ENCODE measurements at places on chromosomes 13 and 19.

DNA sequence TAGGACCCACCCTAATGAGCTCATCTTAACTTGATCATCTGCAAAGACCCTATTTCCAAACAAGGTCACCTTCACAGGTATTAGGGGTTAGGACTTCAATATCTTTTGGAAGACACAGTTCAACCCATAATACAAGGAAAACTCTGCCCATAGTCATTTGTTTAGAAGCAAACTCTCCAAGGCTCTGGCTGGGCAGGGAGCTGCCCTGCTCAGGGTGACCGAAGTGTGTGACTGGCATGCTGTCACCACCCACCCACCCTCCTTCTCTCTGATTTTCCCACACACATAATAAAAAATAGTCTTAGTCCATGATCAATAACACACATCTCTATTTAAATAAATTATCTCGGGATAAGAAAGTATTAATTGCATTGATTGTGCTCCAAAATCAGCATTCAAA, 161.1 kb downstream of the KCTD15 start:
- no peak for DNase-seq

DNA sequence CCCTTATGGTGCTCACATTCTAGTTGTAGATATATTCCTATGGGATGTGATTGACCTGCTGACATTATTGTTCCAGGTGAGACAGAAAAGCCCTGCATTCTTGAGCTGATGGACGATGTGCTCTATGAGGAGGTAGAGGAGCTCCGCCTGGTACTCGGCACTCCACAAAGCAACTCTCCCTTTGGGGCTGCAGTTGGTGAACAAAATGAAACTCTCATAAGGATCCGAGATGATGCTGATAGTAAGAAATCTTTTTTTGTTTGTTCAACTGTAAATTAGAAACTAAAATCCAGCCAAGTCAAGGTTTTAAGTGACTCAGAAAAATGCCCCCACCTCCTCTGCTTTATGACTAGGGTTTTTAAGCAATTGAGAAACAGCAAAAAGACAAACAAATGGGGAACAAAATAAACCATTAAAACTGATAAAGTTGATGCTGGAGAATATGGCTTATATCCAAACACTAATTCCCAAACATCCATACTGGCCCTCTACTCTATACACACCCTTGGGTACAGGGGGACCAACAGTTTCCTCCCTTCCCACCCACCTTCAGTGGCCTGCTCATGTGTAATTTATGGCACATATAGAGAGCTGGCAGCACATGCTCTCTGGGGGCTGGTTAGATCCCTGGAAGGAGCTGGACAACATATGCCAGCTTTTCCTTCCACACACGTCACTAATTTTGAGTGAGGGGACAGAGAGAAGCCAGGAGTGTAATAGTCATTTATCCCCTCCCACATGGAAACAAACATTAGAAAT, 139.6 kb downstream of the STOML3 start:
- DNase-seq: no peak

GRCh38 chr13:41700790-41701310, 243.5 kb downstream of the RGCC start:
- DNase-seq: no peak

- DNase-seq: no peak
These were observed 50.2 kb downstream of the CPAMD8 start for GRCh38 chr19:16976446-16976845.

DNA sequence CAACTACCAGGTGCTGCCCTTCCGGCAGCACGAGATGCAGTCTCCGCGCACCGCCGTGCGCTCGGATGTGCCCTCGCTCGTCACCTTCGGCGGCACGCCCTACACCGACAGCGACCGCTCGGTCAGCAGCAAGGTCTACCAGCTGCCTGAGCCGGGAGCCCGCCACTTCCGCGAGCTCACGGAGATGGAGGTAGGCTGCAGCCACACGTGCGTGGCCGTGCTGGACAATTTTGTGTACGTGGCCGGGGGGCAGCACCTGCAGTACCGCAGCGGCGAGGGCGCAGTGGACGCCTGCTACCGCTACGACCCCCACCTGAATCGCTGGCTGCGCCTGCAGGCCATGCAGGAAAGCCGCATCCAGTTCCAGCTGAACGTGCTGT, 15.2 kb upstream of the CRTC1 start:
- no peak for DNase-seq

DNA sequence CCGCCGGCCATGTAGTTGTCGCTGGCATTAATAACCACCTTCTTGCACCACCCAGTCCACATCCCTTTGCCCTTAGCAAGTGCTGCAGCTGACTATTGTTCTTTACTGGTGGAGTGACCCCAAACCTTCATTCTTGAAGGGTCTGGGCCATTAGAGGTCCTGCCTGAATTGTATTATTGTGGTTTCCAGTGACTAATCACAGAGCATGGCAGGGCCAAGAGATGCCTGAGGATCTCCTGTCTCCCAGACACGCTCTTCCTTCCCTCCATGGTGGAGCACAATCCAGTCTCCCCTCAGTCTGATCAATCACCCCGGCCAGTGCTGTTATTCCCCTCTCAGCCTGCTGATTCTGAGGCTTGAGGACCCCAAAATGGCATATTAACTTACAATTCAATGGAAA, 39.0 kb downstream of the C1QTNF9 start:
- no peak for DNase-seq

- no peak for DNase-seq
These were observed 740 bp downstream of the ZNF555 start for GRCh38 chr19:2841855-2842574.

DNA sequence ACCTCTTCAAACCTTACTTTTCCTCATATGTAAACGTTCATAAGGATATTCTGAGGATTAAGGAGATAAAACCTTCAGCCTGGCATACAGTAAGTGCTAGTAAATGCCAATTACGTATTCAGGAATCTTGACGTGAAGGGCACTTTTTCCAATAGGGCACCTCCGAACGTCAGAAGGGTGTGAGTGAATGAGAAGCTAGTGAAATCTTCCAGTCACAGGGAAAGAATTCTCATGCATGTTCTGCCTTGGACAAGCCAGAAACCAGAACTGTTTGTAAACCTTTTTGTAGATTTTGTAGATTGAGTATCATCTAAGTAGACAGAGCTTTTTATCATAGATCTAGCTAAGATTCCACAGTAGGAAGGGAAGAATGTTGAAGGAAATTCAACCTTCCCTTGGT, 16.5 kb downstream of the DGKH start:
- DNase-seq: no peak

GRCh38 chr19:10372690-10373089, 7.7 kb downstream of the TYK2 start:
- no peak for DNase-seq

- no peak for DNase-seq
These were observed 504.4 kb downstream of the FGF9 start for GRCh38 chr13:22175241-22175640.

GRCh38 chr13:113337556-113337955, 26.4 kb downstream of the GRTP1 start:
- DNase-seq: no peak

- peak; percentile 89 for DNase-seq
These were observed at the start of gene ZNF570 for GRCh38 chr19:37468961-37469777. TSS of gene ZNF570 (plus strand) at chr19:37469356. CDS start at chr19:37470355, 999 bp downstream.

- no peak for DNase-seq
These were observed 292.8 kb downstream of the DCLK1 start for GRCh38 chr13:35838356-35838755.

DNA sequence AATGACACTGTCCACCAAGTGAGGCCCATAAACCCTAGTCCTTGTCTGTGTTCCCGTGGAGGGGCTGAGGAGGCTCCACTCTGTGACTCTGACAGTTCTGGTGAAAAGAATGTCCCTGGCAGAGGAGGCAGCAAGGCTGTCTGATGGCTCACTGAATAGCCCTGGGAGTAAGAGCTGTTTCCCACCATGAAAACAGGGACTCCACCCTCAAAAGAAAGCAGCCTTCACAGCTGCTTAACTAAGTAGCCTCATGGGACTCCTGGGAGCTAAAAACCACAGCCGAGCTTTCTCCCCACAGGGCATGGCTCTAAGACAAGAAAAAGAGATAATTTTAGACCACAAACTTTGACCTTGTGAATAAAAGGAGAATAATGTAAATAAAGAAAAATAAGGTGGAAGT, 135.1 kb upstream of the FRY start:
- no peak for DNase-seq

GRCh38 chr19:47729799-47730520, 15.4 kb upstream of the NOP53 start:
- DNase-seq: peak; percentile 73

- peak; percentile 56 for DNase-seq
These were observed 609 bp downstream of the EPS15L1 start for GRCh38 chr19:16470911-16471811.

Measured in activated naive CD8-positive, alpha-beta T cell treated with anti-CD3 and anti-CD28 coated beads, Interleukin-2, amount 10 ng/mL, durations not matched to agents 7 days and 5 days (primary cell).